ENCODE measurements at places on chromosomes 1 and 21.

GRCh38 chr21:43854773-43855633 is 10.0 kb upstream of the AGPAT3 start:
- DNase-seq, result no peak

- DNase-seq, result no peak
Measured at GRCh38 chr1:210841926-210842625, 291.9 kb downstream of the KCNH1 start.

GRCh38 chr1:109531826-109532364 is 7.8 kb upstream of the GPR61 start:
- DNase-seq, result no peak

DNA sequence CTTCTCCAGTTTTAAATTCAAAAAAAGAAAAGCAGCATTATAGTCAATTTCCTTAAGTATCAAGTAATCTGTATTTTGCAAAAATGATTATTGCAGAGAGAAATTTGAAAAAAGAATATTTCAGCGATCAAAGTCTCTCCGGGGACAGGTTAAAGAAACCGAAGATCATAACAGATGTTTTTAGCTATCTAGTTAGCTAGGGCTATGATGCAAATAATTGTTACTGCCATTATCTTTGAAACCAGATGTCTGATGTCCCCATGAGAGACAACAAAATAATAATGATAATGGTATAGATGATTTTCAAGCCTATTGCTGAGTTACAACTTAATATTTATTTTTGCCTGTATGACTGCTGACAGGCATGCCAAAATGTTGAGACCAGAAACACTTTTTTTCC is 1326.0 kb downstream of the PLA2G4A start:
- DNase-seq, result no peak

- DNase-seq, result no peak
Measured at GRCh38 chr21:37204580-37204979, 62.6 kb downstream of the VPS26C start.

- DNase-seq, result no peak
Measured at GRCh38 chr1:150017206-150017750, 6.8 kb upstream of the OTUD7B start.

- DNase-seq, result no peak
Measured at GRCh38 chr1:229138058-229138457, 132.9 kb upstream of the RAB4A start.

GRCh38 chr1:168469690-168470089 is 74.1 kb downstream of the XCL2 start:
- DNase-seq, result no peak

DNA sequence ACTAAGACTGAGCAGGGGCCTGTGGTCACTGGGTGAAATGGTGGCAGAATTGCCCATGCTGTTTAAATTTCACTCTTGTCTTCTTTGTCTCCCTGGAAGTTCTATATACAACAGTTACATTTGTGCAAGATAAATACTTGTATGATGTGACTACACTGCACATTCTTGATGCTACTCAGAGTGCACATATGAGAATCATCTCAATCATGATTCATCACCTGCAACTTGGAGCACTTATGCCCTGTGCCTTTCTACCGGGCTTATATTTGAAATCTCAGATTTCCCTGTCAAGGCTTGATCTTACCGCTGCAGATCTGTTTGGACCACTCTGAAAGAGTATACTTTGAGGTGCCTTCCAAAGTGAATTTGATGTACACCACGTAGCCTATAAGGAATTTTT is 10.6 kb downstream of the PGM1 start:
- DNase-seq, result no peak

GRCh38 chr1:99945174-99945573 is 24.6 kb upstream of the SLC35A3 start:
- no peak for DNase-seq

- DNase-seq, result no peak
Measured at GRCh38 chr1:237888143-237888542, 2.6 kb downstream of the ZP4 start.

DNA sequence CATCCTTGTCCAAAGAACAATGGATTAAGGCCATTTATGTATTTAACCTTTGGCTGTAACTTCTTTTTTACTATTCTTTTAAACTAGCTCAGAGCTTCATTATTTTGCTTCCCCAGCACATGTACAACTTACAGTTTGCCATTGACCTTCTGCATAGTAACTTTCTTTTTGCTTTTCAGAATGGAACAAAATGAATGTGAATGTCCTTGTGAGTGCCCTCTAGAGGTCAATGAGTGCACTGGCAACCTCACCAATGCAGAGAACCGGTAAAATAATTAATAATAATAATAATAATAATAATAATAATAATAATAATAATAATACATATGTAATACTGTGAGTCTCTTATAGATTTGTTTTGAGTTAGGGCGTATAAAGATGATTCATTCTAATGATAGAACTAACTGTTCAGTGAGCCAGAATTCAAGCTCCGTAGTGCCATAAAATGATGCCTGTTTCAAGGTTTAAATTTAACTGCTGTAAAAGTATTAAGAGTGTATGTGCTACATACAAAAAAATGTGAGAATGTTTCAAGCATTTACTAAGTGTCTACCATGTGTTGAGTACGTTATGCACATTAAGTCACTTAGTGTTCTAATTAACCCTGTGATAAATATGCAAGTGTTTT is 69.0 kb upstream of the RAVER2 start:
- DNase-seq, result no peak
